Amygdala (tissue), 56 donors: ENCODE measurements at places on chromosomes 1 and 21.
A peak's percentile ranks its signal among the peaks of the same experiment; 100 is the strongest.

- no peak for DNase-seq
These were observed 308.8 kb downstream of the BRINP3 start for GRCh38 chr1:190168893-190169280.

- DNase-seq, result no peak
These were observed 3.3 kb downstream of the FNDC10 start for GRCh38 chr1:1596493-1597274.

GRCh38 chr1:3187415-3188149 is 118.6 kb downstream of the PRDM16 start:
- no peak for DNase-seq

DNA sequence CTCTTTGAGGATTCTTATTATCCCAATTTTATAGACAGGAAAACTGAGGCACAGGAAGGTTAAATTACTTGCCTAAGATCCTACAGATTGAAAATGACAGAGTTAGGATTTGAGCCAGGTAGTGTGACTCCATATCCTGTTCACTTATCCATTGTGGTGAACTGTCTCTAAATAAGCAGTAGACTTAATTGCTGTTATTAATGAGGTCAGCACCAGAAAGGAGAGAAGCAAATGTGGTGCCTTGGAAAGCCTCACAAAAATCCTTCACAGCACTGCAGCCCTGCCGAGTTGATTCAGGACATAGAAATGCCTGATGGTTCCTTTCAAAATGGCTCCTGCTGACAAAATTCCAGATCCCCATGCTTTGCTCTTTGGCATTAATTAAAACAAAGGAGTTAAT is 193.3 kb upstream of the BEND5 start:
- no peak for DNase-seq

GRCh38 chr21:31030367-31031106 is 7.7 kb downstream of the KRTAP19-8 start:
- no peak for DNase-seq

GRCh38 chr1:202567738-202568137 is 142.5 kb downstream of the SYT2 start:
- no peak for DNase-seq

DNA sequence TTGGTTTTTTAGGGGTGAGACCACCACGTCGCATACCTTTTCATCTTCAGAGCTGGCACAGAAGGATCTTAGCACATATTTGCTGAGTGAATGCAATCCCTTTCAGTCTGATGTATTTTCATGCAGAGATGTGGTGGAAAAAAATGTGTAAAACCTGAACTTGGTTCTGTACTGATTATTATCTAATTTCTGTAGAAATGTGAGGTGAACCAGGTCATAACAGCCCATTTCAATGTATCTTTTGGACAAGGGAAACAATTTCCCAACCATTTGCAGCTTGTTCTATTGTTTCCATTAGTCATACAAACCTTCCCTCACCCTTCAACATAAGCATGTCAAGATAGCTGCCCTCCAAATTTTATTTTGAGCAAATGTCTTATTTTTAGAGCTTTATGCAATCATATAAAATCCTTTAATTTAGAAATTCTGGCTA is 46.8 kb upstream of the RUNX1 start:
- no peak for DNase-seq

GRCh38 chr1:95208876-95209275 is 25.1 kb upstream of the RWDD3 start:
- DNase-seq, result no peak

DNA sequence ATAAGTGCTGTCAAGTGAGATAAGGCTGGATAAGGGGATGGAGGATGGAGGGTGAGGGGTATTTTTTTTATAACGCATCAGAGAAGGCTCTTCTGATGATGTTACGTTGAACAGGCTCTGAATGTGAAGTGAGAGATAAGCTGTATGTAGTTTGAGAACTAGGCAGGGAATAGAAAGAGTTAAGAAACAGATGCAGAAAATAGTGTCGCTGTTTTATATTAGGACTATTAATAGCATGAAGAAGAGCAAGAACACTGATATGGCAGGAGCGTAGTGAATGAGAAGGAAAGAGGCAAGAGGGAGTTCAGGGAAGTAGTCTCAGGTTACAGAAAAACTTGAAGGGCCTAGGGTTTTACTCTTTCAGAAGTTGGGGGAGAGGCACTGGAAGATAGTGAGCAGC is 59.8 kb downstream of the GPR88 start:
- DNase-seq, result no peak

- DNase-seq, result peak; percentile 52
These were observed 296 bp upstream of the RNPEP start for GRCh38 chr1:201982082-201982622.

DNA sequence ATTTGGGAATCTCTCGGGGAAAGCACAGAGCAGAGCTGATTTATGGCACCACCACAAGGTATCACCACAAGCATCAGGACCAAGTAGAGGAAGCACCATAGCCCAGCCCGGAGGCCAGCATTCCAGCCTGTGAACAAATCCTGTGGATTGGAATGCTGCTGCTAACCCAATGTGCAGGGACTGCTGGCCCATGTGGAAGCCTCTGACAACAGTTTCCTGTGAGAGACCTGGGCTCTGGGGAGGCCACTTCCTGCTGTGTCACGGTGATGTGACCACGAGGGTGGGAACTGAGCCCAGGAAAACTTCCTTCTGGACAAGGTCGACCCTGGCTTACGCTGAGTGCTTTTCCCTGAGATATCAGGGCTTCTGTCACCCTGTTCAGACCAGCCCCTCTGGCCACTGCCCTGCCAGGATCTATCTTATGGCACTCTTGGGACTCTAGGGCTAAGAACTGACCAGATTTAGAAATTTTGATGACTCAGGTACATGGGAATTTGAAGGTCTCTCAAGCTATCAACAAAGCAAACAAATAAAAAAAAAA is 88.3 kb upstream of the NGF start:
- no peak for DNase-seq

GRCh38 chr1:35220976-35221375 is 28.0 kb upstream of the SFPQ start:
- no peak for DNase-seq

DNA sequence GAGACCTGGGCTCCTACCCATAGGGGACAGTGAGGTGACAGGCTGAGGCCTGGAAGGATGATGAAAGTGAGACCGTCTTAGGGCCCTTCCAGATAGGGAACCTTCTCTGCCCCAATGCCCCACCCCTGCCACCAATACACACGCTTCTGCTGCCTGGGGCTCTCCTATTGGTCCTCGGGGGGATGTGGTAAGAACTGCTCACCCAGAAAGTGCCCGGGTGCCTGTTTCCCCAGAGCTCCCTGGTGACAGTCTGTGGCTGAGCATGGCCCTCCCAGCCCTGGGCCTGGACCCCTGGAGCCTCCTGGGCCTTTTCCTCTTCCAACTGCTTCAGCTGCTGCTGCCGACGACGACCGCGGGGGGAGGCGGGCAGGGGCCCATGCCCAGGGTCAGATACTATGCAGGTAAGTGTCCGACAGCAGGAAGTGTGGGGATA is 948 bp downstream of the SEMA4A start:
- DNase-seq, result no peak

DNA sequence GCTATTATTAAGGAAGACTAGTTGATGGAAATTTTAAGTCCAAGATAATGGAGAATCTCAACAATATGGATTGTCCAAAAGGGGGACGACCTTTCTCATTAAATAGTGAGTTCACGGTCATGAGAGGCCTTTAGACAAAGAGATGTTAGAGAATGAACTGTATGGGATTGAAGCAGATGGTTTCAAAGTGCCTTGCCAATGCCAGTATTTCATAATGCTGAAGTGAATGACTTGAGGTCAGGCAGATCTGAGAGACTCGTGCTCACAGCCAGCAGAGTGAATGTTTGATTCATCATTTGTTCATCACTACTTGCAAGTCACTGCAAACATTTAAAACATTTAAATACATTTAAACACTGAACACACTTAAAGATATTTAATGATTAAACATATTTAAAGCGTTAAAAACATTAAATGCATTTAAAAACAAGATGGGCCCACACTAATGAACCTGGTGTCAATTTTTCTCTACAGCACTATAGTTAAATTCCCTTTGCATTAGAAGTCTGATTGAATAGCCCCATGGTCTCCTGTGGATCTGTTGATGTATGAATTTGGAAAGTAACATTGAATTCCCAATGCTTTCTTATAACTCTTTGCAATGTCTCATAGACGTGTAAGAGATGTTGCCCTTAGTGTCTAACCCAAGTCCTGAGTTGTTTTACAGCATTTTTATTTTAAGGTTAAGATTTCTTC is 80.7 kb downstream of the TGFB2 start:
- no peak for DNase-seq

DNA sequence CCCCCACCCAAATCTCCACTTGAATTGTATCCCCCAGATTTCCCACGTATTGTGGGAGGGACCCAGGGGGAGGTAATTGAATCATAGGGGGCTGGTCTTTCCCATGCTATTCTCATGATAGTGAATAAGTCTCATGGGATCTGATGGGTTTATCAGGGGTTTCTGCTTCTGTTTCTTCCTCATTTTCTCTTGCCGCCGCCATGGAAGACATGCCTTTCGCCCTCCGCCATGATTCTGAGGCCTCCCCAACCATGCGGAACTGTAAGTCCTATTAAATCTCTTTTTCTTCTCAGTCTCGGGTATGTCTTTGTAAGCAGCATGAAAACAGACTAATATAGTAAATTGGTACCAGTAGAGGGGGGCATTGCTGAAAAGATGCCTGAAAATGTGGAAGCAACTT is 33.4 kb upstream of the ZNF496 start:
- no peak for DNase-seq

GRCh38 chr1:33300673-33301072 is 20.2 kb downstream of the A3GALT2 start:
- no peak for DNase-seq

DNA sequence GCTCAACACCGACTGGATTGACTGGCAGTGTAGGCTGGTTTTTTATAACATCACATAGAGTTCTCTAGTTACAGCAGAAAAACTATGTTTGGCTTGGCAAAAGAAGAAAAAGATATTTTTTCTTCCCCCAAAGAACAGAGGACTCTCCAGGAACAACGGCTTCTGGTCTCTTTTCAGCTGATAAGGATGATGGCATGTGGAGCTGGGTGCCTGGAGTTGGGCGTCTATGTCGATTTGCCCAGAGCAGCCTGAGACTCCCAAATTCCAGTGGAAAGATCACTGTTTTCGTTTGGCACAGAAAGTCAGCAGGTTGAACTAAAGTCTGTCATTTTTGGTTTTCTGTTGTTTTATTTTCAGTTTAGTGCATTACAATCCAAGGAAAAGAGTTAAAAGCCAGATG is 91.1 kb downstream of the SMYD2 start:
- DNase-seq, result no peak

DNA sequence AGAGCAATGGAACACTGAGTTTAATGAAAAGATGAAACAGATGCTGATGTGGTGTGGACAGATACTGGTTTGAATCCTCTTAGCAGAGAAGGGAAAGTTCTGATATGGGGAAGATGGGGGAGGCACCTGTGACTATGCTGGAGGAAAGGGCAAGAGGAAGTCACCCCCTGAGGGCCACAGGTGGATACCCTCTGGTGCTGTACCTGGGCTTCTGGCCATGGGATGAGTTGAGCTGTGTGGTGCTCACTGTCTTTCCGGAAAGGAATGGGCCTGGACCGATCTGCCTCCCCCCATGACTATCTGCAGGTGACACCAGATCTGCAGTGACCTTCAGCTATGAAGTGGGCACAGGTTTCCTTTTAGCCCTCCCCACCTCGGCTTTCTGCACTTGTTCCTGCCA is 52.4 kb downstream of the IER5 start:
- DNase-seq, result no peak

DNA sequence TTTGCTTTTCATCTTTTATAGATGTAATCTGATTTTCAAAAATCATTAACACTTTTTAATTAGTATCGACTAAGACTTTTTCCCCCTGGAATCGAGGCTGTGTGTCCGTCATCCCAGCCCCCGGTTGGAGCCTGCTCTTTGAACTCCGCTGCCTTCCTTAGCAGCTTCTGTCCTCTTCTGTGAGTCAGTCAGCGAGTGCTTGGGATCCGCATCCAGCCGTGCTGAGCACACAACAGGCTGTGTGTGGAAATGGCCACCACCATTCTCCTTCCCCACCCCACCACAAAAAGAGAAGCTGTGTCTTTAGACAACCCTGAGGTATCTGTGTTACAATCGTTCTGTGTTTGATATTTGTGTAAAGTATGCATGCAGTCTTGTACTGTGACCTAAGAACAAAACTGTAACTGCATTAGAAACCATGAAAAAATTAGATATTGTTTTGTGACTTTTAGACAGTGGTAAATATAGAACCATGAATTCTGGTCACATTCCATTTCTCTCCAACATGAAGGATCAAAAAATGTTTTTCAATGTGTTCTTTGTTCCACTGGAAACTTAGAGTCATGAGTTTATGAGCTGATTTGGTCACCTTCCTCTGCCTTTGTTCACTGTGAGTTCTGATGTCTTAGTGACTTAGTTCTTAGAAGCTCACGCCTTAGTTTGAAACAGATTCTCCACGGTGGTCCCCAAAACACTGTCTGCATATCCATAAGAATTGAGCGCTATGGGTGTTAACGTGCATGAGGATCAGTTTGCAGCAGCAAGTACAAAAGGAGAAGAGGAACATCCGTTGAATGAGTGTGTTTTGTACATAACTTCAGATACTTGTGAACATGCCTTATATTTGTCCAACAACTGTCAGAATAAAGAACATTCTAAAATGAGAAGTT is 64.7 kb downstream of the VPS26C start:
- no peak for DNase-seq

DNA sequence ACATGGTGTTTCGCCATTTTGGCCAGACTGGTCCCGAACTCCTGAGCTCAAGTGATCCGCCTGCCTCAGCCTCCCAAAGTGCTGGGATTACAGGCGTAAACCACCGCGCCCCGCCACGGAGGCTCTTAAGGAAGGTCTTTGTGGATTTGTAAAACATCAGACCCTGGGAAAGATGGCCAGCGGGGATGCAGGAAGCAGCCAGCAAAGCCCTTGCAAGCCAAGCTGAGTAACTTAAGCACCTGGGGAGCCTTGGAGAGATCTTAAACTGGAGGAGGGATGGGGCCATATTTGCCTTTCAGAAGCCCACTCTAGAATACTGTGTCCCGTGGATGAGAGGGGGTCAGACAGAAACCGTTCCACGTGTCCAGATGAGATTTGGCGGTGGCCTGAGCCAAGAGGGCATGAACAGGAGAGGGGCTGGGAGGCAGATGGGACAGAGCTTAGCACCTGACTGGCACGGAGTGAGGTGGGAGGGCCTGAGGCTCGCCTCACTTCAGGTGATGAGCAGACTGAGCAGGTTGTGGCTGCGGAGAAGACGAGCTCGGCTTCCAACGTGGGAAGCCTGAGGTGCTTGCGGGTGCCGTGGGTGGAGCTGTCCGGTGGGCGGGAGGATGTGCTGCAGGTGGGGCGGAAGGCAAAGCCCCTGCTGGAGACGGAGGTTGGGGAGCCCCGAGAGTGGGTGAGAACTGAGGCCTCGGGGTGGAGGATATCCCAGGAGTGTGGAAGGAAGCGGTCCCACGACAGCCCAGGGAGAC is 11.7 kb downstream of the C1orf216 start:
- no peak for DNase-seq

- no peak for DNase-seq
These were observed 1.2 kb downstream of the ABCB10 start for GRCh38 chr1:229557200-229557850.

DNA sequence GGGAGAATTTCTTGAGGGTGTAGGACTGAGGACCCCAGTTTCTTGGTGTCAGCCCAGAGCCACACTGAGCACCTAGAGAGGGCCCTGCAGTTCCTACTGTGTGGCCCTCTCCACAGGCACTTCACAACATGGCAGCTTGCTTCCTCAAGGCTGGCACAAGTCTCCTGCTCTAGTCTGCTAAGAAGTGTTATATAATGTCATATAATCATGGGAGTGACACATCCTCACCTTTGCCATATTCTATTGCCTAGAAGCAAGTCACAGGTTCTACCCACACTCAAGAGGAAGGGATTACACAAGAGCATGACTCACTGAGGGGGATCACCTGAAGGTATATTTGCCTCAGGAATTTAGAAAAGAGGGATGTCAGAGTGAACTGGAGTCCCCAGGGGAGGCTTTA is 5.5 kb upstream of the SNX27 start:
- no peak for DNase-seq
